Brain pericyte (primary cell): ENCODE measurements at places on chromosomes 3 and 15.

DNA sequence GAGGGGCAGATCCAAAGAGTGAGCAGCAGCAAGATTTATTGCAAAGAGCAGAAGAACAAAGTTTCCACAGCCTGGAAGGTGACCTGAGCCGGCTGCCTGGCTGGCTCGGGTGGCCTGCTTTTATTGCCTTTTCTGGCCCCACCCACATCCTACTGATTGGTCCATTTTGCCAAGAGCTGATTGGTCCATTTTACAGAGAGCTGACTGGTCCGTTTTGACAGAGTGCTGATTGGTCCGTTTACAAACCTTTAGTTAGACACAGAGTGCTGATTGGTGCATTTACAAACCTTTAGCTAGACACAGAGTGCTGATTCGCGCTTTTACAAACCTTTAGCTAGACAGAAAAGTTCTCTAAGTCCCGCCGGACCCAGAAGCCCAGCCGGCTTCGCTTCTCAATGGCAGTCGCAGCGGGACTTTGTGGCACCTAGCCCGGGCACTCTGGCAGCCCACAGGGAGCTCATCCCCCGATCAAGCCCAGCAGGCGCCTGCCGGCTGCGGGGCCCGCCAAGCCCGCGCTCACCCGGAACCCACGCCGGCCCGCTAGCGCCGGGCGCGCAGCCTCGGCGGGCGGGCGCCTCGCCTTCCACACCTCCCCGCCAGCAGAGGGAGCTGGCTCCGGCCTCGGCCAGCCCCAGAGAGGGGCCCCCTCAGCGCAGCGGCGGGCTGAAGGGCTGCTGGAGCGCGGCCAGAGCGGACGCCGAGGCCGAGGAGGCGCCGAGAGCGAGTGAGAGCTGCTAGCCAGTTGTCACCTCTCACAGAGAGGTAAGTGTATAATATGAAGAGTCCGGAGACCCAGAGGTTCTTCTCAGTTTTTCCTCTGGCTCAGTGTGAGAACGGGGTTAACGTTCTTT is 339.2 kb downstream of the CHL1 start:
- DNase-seq = no peak

DNA sequence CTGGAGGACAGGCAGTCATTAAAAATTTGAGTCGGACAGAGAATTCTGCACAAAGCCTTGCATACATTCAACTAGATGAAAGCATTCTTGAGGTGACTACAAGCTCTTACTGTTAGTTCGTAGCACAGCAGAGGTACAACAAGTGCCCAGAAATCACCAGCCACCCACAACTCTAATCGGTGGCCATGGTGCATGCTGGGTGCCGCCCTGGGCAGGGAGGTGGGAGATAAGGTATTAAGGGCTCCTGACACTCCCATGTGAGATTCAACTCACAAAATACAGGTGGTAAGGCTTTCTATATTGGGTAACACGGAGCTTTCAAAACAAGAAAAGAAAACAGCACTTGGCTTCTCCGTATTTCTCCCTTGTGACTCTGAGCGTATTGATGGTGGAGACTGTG is 66.0 kb downstream of the MEIS2 start:
- DNase-seq = no peak

DNA sequence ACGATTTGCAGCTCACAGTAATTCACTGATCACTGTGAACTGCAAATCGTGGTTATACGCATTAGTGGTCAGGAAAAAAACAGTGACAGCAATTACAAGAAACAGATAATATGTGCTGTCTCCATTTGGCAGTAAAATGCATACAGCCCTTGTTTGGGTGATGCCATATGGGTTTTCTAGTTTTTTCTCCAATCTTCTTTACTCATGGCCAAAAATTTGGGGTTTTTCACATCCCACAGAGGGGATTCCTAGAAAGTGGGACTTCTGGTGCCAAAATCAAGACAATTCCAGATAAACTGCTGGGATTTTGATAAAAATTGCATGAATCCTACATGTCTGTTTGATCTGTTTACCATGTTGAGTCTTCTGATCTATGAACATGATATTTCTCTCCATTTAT is 15.6 kb downstream of the NDN start:
- DNase-seq = no peak

- no peak for DNase-seq
These were observed 3.7 kb upstream of the MAN2C1 start for GRCh38 chr15:75371901-75372688.

- no peak for DNase-seq
These were observed 48.0 kb downstream of the ABHD2 start for GRCh38 chr15:89136078-89136806.

- no peak for DNase-seq
These were observed 124.8 kb downstream of the LIPC start for GRCh38 chr15:58556541-58556940.

DNA sequence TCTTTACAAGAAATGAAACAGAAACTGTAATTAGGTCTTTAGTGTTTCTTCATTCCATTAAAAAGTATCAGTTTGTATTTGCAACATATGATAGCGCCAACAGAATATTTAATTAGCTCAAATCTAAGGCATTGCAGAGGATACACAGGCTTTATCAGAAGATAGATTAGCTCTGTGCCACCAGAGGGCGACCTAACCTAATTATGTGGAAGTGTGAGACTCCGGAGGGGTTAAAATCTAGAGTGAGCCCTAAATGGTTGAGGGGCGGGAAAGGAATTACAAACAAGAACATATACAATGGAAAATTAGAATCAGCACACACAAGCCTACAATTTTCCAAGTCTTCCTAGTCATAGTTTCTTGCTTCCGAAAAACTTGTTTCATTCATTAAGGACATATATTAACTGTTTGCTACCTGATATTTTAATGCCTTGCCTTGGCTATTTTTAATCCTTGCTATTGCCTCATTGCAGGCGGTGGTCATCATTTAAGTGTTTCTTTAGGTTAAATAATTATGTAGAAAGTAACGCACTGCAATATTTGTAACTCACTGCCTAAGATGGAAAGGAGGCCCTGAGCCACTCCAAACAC is 18.0 kb upstream of the RYR3 start:
- no peak for DNase-seq

DNA sequence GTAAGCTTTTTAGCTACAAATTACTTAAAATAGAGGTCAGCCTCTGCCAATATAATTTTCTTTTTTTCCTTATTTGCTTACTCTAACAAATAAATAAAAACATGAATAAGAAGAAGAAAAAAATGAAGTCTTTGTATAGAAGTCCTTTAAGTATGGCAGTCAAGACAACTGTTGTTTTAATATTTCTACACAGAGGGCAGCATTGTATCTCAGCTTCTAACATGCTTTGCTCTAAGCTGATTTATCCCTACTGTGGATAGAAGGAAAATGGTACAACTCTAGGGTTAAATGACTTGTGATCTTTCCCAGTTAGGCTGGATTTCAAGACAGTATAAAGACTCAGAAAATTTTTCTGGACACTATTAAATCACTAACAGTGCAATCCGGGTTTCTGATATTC is 104.3 kb upstream of the MEIS2 start:
- no peak for DNase-seq

GRCh38 chr3:45972534-45973402 is 22.9 kb downstream of the FYCO1 start:
- peak; percentile 45 for DNase-seq

GRCh38 chr3:64224826-64225610 is at the start of gene PRICKLE2:
Gene PRICKLE2, minus strand, starts transcription at chr3:64225466. Its CDS starts 26,539 bp downstream, at chr3:64198927.
- DNase-seq = peak; percentile 64

DNA sequence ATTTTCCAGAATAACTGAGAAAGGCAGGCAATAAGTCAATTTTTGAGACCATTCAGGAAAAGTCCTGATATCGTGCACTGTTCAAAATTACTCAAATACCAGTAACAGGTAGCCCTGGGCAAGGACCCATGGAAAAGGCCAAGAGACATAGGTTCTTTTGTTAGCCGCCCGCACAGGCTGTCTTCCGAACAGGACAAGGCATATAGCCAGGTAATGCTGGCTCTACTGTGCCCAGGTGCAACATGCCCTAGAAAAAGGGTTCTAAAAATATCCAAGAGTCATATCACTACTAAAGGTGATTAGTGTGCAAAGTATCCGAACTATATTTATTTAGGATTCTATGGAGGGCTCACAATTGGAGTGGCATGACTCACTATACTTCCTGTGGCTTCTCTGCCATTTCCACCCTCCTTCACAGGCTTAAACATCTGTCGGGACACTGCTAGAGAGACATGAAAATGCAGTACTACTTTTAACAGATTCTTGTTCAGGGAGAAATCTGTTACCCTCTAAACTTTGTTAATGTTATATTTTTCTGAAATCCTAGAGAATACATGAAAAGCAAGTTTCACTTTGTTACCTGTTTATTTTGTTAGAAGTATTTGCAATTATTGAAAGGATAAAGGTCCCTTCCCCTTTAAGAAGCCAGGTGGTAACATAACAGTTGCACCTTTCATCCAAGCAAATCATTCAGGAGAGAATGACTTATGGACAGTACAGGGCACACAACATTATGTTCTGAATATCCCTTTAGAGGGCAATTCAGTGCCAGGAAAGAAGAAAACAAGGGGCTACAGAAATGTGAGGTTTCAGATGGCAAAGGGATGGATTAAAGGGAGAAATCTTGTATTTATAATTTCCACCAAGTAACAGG is 293.3 kb upstream of the THBS1 start:
- no peak for DNase-seq

DNA sequence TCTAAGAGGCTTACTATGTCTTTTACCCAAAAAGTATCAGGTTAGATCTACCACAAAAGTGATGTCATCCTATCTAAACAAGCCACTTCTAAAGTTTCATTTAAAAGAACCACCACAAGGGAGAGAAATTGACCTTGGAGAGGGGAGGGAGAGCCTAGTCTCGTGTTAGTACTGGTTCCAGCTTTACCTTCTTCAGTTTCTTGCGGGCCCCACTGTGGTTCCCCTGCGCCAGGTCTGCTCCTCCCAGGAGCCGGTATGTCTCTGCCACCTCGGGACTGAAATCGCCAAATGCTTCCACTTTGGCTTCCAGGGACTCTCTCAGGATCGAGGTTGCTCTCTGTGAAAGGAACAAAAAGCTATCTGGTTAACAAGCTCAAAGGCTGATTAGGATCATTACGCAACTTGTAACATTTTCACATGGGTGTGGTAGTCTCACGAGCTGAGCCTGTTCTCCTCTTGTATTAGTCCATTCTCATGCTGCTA is 51.1 kb downstream of the SYNM start:
- DNase-seq = no peak

- DNase-seq = no peak
These were observed 21.8 kb upstream of the IL1RAP start for GRCh38 chr3:190492129-190492528.

- no peak for DNase-seq
These were observed 21.8 kb upstream of the ANKRD28 start for GRCh38 chr3:15819576-15819975.

DNA sequence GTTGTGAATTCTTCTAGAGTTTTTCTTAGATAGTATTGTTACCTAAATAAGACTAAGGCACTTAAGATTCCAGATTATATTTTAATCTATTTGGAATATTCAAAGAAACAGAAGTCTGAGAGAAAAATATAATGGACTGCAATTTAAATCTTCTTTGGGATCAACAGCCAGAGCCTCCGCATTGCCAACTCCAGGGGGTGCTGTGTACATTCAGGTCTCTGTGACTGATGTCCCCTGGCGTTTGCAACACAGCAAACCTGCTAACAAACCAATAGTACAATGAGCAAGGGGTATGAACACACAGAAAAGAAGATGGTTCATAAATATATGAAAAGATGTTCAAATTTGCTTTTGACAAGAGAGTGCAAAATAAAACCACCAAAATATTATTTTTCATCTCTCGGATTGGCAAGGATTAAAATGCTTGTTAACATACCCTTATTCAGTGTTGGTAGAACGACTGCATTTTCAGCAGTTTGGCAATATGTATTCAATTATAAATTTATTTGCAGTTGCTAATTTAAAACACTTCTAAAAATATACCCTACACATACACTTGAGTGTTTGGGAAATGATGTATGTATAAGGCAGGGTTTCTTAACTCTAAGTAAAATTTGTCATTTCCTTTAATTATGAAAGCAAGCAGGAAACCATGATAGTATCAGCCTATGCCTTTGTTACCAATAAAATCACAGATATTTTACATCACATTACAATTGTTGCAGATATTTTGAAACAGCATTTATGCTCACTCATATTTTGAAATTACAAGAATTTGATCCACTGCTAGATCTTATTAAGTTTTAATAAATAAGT is 16.1 kb upstream of the TM4SF1 start:
- no peak for DNase-seq

DNA sequence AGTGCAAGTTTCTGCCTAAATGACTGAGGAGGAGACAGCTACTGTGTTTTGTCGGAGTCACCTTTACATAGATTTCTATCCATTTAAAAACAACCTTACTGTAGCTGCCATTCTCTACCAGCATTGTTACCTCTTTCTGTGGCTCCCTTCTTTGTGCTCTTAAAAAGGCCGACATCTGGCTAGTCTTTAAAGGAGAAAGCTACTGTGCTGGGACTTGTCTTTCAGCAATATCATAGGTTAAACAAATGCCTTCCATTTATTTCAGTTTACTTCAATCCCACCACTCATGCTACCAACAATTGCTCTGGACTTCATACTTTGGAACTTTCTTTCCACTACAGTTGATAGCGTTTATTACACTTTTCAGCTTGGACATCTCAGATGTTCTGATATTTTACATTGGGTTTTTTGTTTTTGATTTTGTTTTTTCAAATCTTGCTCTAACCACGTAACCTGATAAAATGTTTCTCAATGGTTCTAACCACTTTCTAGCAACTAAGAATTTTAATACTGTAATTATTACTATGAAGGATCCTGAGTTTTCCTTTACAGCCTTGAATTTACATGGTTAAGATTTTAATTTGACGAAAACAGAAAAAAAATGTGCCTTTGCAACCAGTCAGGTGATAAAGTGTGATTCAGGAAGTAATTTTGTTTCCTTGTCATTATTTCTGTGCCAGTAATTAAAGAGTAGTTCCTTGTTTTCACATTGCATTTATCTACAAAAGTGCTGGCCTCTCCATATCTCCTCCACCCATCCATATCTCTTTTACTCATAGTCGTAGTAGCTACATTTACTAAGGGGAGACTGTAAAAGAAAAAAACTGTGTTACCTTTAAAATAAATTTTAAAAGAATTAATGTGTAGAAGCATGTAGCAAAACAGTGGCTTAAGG is 1.3 kb upstream of the CBLB start:
- no peak for DNase-seq

DNA sequence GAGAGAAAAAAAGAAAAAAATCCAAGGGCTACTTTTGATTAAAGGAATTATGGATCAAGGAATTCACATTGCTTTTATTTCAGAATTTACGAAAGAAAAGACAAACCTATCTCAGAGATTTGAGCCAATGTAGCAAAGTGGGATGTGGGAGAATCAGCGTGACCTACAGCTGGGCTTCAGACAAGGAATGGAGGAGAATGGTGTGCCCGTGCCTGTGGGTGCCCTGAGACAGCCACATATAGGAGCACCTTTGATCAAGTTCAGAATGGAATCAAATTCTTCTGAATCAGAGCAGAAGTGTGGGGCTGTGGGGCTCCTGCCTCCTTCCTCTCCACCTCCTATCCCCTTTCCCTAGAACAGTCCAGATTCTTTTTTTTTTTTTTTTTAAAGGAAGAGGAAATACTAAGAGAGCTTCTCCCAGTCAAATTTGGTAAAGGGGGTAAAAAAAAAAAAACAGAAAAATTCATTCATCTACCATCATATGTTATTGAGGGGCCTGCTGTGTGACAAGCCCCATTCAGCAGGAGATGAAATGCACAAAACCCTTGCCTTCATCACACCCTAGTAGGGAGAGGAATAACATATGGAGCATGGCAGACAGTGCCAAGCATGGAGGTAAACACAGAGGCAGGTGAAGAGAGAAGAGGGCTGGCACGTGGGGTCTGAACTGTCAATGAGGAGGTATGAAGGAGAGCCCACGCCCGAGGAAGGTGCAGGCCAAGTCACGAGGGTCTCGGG is 25.0 kb upstream of the MUSTN1 start:
- DNase-seq = no peak
